Stimulated activated memory B cell treated with anti-CD40 and anti-IgM and Interleukin-4, amounts not matched to agents 10 μg/mL and 1 μg/mL and 100 μg/mL, for 72 hours (primary cell): ENCODE measurements at places on chromosomes 16 and 17.

DNA sequence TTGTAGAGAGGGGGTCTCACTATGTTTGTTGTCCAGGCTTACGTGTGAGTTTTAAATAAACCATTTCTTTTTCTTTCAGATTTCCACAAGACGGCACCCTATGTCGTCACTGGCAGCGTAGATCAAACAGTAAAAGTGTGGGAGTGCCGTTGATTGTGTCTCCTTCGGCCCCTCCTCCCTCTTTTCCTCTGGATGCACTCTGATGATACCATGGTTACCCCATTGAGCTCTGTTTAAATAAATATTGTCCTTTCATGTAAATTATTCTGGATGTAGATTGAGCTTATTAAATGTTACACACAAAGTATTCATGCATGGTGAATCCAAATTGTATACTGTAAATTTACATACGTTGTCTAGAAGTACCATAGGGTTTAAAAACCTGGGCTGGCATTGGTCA lies 29.9 kb downstream of the CLUH start:
- ATAC-seq, result no peak
- H3K4me1 ChIP-seq, result no peaks in the 10 kb centered on the region
- peaks cover 37% of the 10 kb centered on the region for H3K36me3 ChIP-seq
- no peak overlapping the region for H3K27ac ChIP-seq
- H3K27me3 ChIP-seq, result no peaks in the 10 kb centered on the region

GRCh38 chr16:85809645-85810044 lies 10.2 kb downstream of the COX4I1 start:
- no peak overlapping the region for H3K4me3 ChIP-seq
- peaks cover 32% of the 10 kb centered on the region for H3K36me3 ChIP-seq
- H3K27me3 ChIP-seq, result peaks cover 28% of the 10 kb centered on the region
- ATAC-seq, result no peak

DNA sequence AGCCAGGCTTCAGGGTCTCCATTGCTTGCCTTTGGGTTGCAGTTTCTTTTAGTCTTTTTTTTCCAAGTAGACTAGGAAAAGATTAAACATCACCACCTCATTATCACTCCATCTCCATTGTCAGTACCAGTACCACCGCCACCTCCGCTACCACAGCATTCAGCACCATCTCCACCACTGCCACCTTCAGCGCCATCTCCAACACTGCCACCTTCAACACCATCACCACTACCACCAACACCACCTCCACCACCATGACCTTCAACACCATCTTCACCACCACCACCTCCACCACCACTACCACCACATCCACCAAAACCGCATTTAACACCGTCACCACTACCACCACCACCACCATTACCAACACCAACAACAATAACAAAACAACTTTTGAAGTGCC lies 141.5 kb upstream of the MPHOSPH6 start:
- no peaks in the 10 kb centered on the region for H3K4me1 ChIP-seq
- no peaks in the 10 kb centered on the region for H3K36me3 ChIP-seq
- ATAC-seq, result no peak
- peaks cover 15% of the 10 kb centered on the region for H3K27me3 ChIP-seq

DNA sequence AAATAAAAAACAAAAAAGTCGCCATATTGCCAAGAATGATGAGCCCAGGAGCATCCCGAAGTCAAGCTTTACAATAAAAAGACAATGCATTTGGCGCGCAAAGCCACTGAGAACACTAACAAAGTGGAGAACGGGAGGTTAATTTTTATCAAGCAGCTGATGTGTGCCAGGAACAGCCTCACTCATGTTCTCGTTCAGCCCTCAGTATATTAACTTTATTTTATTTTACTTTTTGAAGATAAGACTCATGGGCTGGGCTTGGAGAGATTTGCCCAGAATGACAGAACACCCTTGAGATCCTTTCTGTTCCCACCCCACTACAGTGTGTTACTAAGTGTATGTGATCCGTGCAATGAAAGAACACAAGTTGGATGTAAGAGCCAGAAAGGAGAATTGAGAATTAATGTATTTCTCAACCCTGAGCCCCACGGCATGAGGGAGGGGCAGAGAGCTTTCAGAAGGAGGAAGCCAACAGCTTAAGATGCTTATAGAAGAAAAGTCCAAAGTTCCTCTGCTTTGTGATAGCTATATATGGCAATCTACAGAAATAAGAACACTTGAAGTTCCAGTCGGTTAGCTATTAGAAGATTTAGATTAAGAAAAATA lies 48.4 kb downstream of the COTL1 start:
- H3K36me3 ChIP-seq, result peaks cover 90% of the 10 kb centered on the region
- H3K4me1 ChIP-seq, result peaks cover 77% of the 10 kb centered on the region
- ATAC-seq, result peak; percentile 84
